Thymus (tissue), 14 donors: ENCODE measurements at places on chromosomes 5 and 9. TPM values are rescaled to one million over a fixed set of nuclear protein-coding genes. Genes with fewer than 3 reads are reported as not detected.

RASGRF2 gene
- total RNA-seq: 0.76 TPM

GRCh38 chr5:58255386-58255785, 204.5 kb downstream of the PLK2 start:
- H3K27me3 ChIP-seq: no peaks in the 10 kb centered on the region
- H3K4me1 ChIP-seq: no peaks in the 10 kb centered on the region
- no peak overlapping the region for H3K4me3 ChIP-seq
- H3K36me3 ChIP-seq: no peaks in the 10 kb centered on the region
- H3K27ac ChIP-seq: no peak overlapping the region

DNA sequence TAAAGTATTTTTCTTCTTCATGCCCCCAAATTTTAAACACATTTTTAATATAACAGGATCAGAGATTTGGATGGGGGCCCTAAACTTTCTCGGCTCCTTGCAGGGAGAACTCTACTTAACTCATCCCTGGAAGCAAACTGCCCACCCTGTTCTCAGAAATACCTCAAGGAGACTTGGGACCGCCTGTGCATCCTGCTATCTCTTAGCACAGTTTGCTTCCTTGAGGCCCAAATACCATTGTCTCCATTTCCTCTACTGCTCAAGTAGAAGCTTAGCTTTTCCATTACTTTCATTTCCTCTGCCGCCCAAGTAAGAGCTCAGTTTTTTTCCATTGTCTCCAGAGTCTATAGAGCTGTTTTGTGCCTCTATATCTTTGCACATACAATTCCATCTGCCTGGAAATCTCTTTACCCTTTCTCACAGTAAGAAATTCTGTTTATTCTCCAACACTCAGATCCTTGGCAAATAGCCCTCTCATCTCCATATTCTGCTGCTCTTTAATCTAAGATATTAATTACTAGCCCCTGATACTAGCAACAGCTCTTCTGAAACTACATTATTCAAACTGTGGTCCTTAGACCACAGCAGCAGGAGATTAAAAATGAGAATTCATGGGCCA, 137.8 kb downstream of the CEMIP2 start:
- no peaks in the 10 kb centered on the region for H3K36me3 ChIP-seq
- DNase-seq: no peak
- no peak overlapping the region for H3K4me3 ChIP-seq
- H3K4me1 ChIP-seq: no peaks in the 10 kb centered on the region
- H3K27ac ChIP-seq: no peak overlapping the region
- H3K27me3 ChIP-seq: no peaks in the 10 kb centered on the region

DNA sequence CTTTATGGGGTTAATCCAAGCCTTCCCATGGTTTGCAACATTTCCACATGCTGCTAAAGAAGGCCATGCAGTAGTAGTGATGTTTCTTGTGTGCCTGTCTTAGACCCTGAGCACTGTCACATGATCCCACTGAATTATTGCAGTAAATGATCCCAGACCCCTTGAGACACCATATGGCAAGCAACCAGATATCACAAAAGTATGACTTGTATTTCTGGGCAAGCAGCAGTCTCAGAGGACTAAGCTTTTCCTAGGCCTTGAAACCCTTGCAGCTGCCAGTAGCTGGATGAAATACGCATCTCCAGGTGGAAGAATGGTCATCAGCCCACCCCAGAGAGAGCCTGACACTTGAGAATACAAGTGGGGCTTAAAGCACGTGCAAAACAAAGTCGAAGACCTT, 41.8 kb downstream of the CDO1 start:
- no peak overlapping the region for H3K27ac ChIP-seq
- no peak overlapping the region for H3K4me3 ChIP-seq
- no peak for DNase-seq
- no peaks in the 10 kb centered on the region for H3K36me3 ChIP-seq
- H3K4me1 ChIP-seq: no peaks in the 10 kb centered on the region

DNA sequence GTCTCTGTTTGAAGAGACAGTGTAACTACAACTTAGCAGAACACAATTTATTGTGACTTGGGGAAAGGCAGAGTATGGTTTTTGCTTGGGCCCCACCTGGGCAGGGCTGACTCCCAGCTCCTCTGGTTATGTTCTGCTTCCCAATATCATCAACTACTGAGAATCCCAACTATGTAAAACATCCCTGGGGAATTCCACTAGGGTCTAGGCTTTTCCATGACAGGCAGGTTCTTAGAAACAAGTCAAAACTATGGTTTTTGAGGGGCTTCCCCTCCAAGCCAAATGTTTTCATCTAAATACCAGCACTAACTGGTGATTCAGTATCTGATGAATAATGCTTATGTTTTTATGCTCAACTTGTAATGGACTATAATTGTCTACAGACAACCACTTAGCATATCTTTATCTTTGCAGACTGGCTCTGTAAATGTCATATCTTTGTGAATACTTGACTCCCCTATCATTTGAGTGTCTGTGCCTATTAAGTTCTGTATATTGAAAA, 409.5 kb downstream of the PDE4D start:
- H3K4me3 ChIP-seq: no peak overlapping the region
- H3K27me3 ChIP-seq: no peaks in the 10 kb centered on the region
- H3K27ac ChIP-seq: peak overlapping the region; percentile 55
- no peak for DNase-seq

DNA sequence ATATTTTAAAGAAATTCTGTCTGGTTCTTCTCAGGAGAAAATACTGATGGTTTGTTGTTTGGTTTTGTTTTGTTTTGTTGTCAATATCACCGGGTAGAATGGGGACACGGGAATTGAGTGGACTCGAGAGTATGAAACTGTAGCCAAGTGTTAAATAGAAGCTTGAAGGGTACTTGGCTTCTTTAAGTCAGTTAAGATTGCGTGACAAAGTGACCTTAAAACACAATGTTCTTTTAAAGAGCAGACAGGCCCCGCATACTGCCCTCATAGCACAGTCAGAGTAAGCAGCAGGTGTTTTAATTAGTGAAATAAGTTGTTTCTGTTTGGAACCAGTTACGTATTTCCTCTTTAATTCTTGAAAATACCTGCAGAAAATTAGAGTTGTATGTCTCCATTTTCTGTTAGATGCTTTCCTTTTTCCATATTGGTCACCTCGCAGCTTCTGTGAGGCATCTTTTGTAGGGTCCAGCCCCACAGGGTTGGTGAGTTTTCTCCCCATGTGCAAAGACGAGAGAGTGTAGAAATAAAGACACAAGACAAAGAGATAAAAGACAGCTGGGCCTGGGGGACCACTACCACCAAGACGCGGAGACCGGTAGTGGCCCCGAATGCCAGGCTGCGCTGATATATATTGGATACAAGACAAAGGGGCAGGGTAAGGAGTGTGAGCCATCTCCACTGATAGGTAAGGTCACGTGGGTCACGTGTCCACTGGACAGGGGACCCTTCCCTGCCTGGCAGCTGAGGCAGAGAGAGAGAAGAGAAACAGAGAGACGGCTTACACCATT, 9.6 kb downstream of the TRIP13 start:
- no peak overlapping the region for H3K4me3 ChIP-seq
- no peak for DNase-seq
- no peaks in the 10 kb centered on the region for H3K27me3 ChIP-seq
- no peaks in the 10 kb centered on the region for H3K4me1 ChIP-seq

PHF24 gene
- 0.28 TPM for total RNA-seq

DNA sequence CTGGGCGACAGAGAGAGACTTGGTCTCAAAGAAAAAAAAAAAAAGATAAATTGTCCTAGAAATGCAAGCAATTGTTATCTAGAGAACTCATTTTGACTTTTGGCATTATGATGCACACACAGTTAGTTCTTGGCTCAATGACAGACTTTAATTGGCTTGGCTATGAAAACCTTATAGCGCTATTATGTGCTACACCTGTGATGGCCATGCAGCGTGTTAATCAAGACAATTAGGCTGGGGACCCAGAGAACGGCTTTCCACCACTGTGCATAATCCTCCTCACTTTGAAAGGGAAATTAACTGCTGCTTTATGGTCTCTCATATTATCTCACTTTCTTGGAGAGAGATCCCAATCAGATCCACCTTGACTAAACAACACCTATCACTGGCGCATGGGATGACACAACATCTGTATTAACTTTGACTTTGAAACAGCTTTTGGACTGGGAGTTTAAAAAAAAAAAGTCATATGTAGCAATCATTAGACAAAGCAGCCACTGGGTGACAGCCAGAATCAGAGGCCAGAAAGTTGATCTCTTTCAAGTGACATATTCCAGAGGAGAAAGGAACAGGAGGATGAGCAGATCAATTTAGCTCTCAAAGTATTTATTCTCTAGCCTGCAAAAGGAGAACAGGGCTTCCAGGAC, 132.5 kb downstream of the PPP2R2B start:
- H3K36me3 ChIP-seq: no peaks in the 10 kb centered on the region
- no peak for DNase-seq
- H3K27me3 ChIP-seq: no peaks in the 10 kb centered on the region
- H3K4me3 ChIP-seq: no peak overlapping the region
- no peaks in the 10 kb centered on the region for H3K4me1 ChIP-seq
- no peak overlapping the region for H3K27ac ChIP-seq

GRCh38 chr5:67222243-67223025, 25.8 kb upstream of the CD180 start:
- peaks cover 13% of the 10 kb centered on the region for H3K4me1 ChIP-seq
- DNase-seq: no peak
- no peak overlapping the region for H3K4me3 ChIP-seq
- no peak overlapping the region for H3K27ac ChIP-seq
- no peaks in the 10 kb centered on the region for H3K27me3 ChIP-seq

GRCh38 chr9:16521868-16522411, 348.5 kb downstream of the BNC2 start:
- H3K27me3 ChIP-seq: no peaks in the 10 kb centered on the region
- no peak overlapping the region for H3K4me3 ChIP-seq
- H3K27ac ChIP-seq: no peak overlapping the region
- no peaks in the 10 kb centered on the region for H3K36me3 ChIP-seq
- DNase-seq: no peak
- peaks cover 2% of the 10 kb centered on the region for H3K4me1 ChIP-seq

DMRTA1 gene
- total RNA-seq: 0.71 TPM

ERBIN gene
- 75.8 TPM for total RNA-seq

GRCh38 chr9:17906176-17906840, 327.4 kb downstream of the SH3GL2 start:
- no peaks in the 10 kb centered on the region for H3K4me1 ChIP-seq
- H3K27ac ChIP-seq: no peak overlapping the region
- DNase-seq: no peak
- H3K36me3 ChIP-seq: no peaks in the 10 kb centered on the region
- H3K27me3 ChIP-seq: peaks cover 25% of the 10 kb centered on the region

DNA sequence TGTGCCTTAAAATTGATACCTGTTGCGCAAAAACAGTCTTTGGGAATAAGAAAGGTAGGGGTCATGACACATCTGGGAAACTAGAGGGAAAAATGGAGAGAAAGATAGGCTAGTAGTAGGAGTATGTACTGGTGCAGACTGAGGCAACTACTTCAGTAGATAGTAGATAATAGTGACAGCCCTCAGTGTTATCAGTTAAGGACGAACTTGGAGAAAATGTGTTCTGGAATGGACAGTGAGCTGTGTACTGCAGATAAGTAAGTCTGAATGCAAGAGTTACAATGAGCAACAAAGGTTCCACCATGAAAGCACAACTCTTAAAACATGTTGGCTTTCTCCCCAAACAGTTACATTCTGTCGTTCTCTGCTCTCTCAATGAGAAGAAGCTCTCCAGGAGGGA, 6.5 kb upstream of the INSL6 start:
- no peaks in the 10 kb centered on the region for H3K4me1 ChIP-seq
- DNase-seq: no peak
- no peak overlapping the region for H3K4me3 ChIP-seq

C9orf153 gene
- 0.19 TPM for total RNA-seq

DNA sequence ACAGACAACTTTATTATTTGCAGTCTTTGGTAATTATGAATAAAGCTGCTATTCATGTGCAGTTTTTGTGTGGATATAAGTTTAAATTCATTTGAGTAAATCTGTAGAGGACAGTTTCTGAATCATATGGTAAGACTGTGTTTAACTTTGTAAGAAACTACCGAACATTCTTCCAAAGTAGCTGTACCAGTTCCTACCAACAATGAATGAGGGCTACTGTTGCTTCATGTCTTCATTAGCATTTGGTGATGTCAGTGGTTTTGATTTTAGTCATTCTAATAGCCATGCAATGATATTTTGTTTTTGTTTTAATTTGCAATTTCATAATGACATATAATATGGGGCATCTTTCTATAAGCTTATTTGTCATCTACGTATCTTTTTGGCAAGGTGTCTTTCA, 501.3 kb upstream of the RORB start:
- no peak overlapping the region for H3K27ac ChIP-seq
- DNase-seq: no peak
- H3K27me3 ChIP-seq: no peaks in the 10 kb centered on the region
- H3K4me3 ChIP-seq: no peak overlapping the region

DNA sequence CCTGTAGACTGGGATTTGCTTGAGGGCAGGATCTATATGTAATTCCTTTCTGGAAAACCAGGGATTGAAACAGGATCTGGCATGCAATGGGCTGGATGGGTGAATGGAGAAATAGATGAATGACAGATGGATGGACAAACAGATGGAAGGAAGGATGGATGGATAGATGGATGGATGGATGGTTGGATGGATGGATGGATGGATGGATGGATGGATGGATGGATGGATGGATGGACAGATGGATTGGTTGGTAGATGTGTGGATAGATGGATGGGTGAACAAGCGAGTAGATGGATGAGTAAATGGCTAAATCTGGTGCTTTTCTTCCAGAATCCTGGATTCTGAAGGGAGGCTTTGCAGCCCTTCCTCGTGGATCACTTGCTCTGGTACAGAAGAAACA, 162.5 kb upstream of the SMIM23 start:
- H3K4me3 ChIP-seq: no peak overlapping the region
- no peak overlapping the region for H3K27ac ChIP-seq
- H3K27me3 ChIP-seq: no peaks in the 10 kb centered on the region
- DNase-seq: no peak

DNA sequence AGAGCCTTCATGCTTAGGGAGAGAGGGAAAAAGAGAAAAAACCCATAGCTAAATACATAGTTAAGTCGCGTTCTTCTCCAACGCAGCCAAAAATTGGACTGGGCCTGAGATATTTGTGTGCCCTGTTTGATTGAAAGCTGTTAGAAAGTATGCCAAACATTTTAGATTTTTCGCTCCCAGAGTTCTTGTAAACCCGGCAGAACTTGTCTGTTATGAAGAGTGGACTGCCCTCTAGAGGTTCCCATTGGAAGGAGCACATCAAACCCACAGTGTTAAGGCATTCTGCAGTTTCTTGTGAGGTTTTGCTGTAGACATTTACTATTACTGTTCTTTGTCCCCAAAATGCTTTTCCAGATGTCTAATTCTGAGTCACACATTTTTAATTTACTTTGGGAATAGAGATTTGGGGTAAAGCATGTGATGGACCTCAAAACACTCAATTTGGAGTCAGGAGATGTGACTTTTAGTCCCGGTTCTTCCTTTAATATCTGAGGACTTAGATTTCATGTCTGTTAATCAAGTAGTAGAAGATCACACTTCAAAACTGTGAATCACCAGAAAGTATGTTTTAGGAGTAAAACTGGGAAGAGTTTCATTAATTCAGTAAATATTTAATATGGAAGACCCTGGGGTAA, 96.6 kb downstream of the PCSK1 start:
- no peaks in the 10 kb centered on the region for H3K36me3 ChIP-seq
- no peaks in the 10 kb centered on the region for H3K27me3 ChIP-seq
- H3K4me3 ChIP-seq: no peak overlapping the region
- DNase-seq: peak; percentile 72

- no peaks in the 10 kb centered on the region for H3K4me1 ChIP-seq
- H3K27me3 ChIP-seq: no peaks in the 10 kb centered on the region
- DNase-seq: no peak
- H3K27ac ChIP-seq: no peak overlapping the region
Measured at GRCh38 chr5:149740341-149740740, 10.2 kb downstream of the PPARGC1B start.

INSL4 gene
- total RNA-seq: 0.05 TPM

- no peak overlapping the region for H3K27ac ChIP-seq
- H3K36me3 ChIP-seq: no peaks in the 10 kb centered on the region
- no peaks in the 10 kb centered on the region for H3K4me1 ChIP-seq
- DNase-seq: no peak
- no peak overlapping the region for H3K4me3 ChIP-seq
Measured at GRCh38 chr5:137269946-137270345, 229.2 kb downstream of the SPOCK1 start.

FOXD4L6 gene
- 0.09 TPM for total RNA-seq
